ENCODE measurements at places on chromosomes 12 and 14.
A peak's percentile ranks its signal among the peaks of the same experiment; 100 is the strongest.

DNA sequence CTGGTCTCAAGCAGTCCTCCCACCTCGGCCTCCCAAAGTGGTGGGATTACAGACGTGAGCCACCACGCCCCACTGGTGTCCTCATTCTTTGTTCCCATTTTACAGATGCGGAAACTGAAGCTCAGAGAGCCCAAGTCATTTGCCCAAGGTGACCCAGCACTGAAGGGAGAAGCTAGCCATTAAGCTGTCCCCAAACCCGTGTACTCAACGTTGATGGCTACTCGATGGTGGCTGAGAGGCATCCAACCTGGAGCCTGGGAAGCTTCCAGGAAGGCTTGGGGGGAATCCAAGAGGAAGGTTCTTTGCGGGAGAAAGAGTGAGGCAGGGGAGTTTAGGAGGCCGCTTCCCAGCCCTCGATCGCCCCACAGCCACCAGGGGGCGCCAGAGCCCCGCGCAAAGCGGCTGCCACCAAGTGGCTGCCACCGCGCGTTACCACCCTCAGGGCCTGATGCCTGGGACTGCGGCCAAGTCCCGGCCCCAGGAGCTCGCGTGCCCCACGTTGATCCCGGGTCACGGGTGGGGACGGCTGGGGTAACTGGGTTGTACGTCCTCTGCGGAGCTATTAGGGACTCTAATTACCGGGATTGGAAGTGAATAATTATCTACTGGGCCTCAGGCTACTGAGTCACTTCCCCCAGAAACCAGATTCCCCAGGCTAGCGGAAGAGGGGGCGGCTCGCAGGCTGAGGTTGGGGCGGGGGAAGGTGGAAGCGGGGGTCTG lies 8.8 kb upstream of the SH2B3 start:
- peak; percentile 88 for ATAC-seq

- peak; percentile 69 for ATAC-seq
Measured at GRCh38 chr12:70005864-70006618, 181.0 kb downstream of the MYRFL start.

DNA sequence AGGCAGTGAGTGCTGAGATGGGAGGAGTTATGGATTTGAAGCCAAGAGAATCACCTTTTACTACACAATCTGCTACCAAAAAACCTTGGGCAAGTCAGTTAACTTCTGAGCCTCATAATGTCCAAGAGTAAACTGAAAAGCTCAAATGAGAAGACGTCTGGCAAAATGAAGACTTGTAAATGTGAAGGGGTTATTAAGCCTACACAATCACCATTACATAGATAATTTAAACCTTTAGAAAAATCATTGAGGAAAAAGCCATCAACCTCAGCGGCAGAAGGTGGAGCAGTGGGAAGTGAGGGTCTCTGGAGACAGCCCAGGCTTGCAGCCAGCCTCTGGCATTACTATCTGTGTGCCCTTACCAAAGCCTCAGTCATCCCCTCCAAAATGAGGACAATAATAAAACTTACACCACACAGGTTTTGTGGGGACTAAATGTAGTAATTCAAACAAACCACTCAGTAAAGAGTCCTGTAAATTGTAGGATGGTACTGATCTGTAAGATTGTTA lies 50.5 kb upstream of the CCDC175 start:
- ATAC-seq, result no peak

DNA sequence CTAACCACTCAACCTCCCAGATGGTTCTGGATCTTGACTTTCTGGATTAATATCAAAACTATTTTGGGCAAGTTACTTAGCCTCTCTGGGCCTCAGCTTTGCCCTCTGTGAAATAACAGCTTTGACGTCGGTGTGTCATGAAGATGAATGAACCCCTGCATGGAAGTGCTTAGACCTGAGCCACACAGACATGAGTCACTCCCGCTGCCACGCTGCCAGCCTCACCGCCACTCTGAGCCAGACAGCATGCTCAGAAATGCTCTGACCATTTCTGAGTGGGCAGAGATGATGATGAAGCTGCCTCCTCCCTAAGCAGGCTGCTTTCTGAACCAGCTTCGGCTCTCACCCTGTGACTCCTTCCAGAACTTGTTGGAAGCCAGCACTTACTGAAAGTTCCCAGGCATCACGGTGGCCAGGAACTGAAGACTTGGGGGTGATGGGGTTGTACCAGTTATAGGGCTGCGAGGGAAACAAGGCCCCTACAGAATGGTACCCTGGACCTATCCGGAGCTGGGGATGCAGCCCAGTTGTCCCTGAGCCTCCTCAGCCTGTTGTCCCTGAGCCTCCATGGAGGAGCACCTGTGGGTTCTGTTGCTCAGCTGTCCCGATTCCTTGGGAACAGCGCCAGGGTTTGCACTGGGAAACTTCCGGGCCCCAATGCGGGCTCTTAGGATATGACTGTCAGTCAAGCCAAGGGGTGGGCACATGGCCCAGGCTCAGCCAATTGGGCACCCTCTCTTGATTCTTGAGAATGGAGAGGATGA lies 2.0 kb upstream of the CCDC197 start:
- peak; percentile 84 for ATAC-seq

DNA sequence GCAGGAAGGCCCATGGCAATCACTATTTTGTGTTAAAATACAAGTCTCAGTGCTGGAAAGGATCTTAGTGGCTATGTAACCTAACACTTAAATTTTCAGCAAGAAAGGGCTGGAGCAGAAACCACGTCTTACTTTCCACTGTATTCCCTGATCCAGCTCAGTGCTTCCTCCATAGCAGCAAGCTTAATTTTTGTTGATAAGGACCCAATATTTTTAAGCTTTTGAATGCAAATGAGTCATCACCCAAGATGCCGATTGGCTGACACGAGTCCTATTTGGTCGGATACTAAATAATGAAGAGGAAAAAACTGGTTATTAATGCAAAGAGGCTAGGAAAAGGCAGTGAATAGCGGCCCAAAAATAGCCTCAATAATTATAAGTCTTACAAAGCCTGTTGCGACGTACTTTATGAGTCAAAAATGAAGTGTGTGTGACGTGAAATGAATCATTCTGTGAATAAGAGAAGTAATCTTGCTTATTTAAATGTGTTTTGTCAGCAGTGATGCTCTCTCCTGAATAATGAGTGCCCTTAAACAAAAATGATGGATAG lies 46.9 kb upstream of the IGF1 start:
- ATAC-seq, result no peak

- no peak for ATAC-seq
Measured at GRCh38 chr14:51208982-51209381, 31.1 kb upstream of the TMX1 start.

DNA sequence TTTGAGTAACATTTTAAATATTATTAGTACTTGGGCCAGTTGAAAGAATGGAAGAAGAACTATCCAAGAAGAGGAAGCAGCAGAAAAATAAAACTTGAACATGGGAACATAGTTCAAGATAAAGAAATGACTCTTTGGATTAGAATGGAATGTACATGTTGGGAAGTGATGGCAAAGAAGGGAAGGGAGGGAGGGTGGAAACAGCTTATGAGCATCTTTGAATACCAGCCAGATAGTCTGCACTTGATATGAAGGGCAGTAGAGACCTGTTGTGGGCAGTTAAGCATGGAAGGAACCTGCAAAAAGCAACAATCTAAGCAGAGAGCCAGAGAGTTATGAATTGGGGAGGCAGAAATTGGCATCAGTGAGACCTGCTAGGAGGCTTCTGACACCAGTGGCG lies 10.0 kb upstream of the IL22 start:
- no peak for ATAC-seq

All from esophagus mucosa (tissue), 1 donor.